ENCODE measurements at places on chromosomes 16 and 17.

GRCh38 chr17:78986048-78986648 lies 6.4 kb upstream of the LGALS3BP start:
- no peak overlapping the region for H3K4me3 ChIP-seq
- H3K27ac ChIP-seq: peak overlapping the region; percentile 25
- no peaks in the 10 kb centered on the region for H3K27me3 ChIP-seq
- peak; percentile 46 for DNase-seq

- H3K27ac ChIP-seq: no peak overlapping the region
- no peak for DNase-seq
- H3K27me3 ChIP-seq: peaks cover 8% of the 10 kb centered on the region
- H3K4me3 ChIP-seq: no peak overlapping the region
Measured at GRCh38 chr17:62800585-62800984, 7.5 kb downstream of the MARCHF10 start.

DNA sequence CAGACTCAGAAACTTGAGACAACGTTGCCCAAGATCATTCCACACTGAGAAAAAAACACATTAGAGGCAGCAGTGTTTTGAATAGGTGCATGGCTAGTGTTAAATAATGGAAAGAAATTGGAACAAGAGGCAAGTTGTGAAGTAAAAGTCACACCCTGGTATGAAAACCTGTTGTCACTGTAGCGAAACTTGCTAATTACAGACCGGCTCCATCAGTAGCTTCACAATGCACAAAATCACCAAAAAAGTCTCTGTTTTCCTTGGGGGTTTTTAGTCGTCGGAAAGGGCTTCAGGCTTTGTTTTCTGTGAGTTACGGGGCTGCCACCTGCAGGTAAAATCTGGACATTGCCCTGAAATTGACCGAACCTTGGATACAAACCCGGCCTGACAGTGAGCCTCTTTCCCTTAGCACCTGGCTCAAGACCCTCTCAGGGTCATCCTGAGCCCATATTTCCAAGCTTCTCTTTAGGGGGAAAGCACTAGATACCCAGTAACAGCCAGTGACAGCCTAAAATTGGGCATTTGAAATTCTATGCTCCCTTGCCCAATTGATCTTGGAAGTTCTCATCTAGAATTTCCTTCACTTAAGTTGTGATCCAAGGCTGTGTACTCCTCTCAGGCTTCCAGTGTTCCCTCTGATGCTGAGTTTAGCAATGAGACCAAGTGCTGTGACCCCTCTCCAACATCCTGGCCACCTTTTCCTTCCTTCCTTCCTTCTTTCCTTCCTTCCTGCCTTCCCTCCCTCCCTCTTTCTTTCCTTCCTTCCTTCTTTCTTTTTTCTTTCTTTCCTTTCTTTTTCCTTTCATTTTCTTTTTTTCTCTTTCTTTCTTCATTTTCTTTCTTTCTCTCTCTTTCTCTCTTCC lies 7.2 kb upstream of the GRB2 start:
- H3K27ac ChIP-seq: peak overlapping the region; percentile 61
- peak overlapping the region; percentile 5 for H3K4me3 ChIP-seq
- no peaks in the 10 kb centered on the region for H3K36me3 ChIP-seq
- DNase-seq: peak; percentile 83

DNA sequence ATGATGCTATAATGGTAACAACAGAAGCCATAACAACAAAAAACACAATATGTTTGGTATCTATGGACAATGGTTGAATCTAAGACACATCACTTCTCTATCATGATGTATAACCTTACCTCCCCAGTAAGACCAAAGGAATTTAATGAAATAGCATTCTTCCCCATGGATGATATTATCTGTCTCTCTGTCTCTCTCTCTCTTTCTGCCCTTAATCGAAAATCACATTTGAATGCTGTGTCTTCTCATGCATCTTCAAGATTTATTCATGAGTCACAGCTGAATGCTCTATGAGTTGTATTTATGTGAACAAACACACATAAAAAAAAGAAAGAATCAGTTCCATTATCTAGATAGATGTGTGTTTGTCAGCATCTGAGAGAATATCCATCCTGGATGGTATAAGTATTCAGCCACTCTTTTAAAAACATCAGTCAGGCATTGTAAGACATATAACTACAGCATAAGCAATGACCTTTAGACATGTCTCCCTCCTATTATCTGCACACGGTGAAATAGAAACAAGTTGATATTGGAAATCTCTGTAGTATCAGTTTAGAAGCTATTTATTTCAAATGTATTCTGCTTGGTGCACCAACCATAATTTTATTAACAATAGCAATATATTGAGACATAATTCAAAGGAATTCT lies 433.3 kb downstream of the TOX3 start:
- DNase-seq: no peak
- no peaks in the 10 kb centered on the region for H3K4me1 ChIP-seq

GRCh38 chr16:58591083-58591482 lies 38.5 kb downstream of the CNOT1 start:
- H3K36me3 ChIP-seq: peaks cover 57% of the 10 kb centered on the region
- H3K4me3 ChIP-seq: no peak overlapping the region
- DNase-seq: no peak
- H3K4me1 ChIP-seq: peaks cover 14% of the 10 kb centered on the region
- H3K27ac ChIP-seq: no peak overlapping the region

DNA sequence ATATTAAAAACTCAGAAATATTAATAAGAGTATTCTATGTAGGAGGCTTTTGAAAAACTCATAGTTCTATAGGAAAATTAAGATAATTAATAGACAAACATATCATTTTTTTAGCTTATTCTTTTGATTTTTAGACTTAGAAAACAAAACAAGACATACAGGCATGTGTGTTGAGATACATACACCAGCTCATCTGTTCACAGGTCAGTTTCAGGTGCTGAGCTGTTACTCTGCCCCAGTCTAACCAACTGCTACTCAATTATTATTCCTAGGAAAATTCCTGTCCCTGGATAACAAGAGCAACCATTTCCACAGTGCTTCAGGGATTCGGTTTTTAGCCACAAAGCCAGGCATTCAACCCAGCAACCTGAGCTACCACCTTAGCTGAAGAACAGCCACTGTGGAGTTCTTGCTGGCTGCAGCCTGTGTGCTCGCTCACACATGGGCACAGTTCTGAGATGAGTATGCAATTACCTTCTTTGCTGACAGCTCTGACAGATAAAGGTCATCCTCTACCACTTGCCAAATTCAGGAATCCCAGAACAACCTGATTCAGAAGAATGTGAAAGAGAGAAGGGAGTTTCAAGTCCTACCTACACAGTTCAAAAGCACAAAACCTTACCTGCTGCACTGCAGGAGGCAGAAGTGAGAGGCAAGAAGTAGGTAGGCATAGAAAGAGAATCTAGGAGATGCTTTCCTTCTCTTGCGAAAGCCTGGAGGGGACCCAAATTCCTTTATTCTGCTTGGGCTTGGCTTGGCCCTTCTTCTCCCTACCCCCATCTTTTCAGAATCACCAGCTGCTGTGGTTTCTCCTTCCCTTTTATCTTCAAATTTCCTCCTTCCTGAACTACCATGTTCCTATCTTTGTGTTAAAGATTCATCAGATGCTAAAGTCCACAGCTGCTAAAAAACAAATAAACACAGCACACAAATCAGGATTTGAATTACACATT lies 62.7 kb downstream of the TEX2 start:
- H3K36me3 ChIP-seq: peaks cover 11% of the 10 kb centered on the region
- H3K27ac ChIP-seq: no peak overlapping the region
- no peak overlapping the region for H3K4me3 ChIP-seq
- no peak for DNase-seq
- peaks cover 11% of the 10 kb centered on the region for H3K4me1 ChIP-seq

DNA sequence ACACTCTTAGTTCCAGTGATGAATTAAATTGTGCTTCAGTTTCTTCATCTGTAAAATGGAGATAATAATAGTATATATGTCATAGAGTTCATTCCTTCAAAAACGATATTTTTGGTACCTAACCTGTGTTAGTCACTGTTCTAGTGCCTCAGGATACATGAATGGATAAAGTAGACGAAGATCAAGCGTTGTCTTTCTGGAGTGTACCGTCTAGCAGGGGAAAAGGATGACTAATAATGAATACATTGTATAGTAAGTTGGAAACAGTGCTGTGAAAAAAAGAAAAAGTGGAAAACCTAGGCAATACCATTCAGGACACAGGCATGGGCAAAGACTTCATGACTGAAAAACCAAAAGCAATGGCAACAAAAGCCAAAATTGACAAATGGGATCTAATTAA lies 8.6 kb downstream of the KRT10 start:
- H3K27ac ChIP-seq: no peak overlapping the region
- H3K36me3 ChIP-seq: peaks cover 22% of the 10 kb centered on the region
- H3K4me3 ChIP-seq: no peak overlapping the region
- DNase-seq: no peak
